ENCODE measurements at places on chromosomes 3 and 15.

- no peak for ATAC-seq
Observed at GRCh38 chr3:132254076-132254755, 63.0 kb upstream of the ACP3 start.

DNA sequence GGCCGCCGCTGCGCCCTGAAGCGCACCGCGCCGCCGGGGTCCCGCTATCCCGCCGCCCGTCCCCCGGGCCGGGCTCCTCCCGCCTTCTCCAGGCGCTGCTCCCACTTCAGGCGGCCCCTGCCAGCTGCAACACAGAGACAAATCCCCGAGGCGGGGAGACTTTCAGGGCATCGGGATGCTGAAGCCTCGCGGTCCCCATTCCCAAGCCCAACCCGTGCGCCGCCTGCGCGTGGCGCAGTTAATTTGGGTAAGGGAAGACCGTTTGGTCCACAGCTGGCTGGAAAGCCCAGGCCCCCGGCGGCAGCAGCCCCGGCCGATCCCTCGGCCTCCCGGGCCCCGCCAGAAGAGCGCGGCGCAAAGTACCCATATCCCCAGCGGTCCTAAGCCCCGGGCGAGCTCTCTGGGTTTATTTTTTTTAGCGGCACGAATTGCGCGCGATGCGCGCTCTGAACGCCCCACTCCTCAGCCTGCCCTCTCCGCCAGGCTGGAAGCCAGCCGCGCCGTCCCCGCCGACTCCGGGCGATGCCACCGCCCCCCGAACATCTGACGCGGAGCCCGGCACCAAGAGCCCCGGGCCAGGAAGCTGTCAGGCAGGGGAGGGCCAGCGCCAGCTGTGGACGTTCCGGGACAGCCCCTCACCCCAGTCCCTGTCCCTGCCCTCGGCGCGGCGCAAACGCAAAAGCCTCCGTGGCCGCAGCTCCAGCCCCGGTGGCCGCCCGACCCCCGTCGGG lies 517 bp downstream of the FBN1 start:
- ATAC-seq = peak; percentile 69

DNA sequence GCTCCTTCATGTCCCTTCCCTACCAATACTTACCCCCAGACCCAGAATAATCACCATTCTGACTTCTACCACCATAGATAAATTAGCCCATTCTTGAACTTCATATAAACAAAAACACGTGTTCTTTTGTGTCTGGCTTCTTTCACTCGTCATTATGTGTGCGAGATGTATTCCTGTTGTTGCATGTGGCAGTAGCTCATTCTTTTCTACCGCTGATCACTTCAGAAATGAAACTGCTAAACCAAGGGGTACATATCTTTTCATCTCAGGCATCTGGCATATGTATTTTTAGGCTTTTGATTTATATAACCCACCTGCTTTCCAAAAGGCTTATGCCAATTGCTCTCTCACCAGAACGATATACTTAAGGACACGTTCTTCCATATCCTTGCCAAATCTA lies 13.8 kb upstream of the SCG3 start:
- ATAC-seq = no peak

- no peak for ATAC-seq
Observed at GRCh38 chr3:69339760-69340159, 46.1 kb downstream of the FRMD4B start.

DNA sequence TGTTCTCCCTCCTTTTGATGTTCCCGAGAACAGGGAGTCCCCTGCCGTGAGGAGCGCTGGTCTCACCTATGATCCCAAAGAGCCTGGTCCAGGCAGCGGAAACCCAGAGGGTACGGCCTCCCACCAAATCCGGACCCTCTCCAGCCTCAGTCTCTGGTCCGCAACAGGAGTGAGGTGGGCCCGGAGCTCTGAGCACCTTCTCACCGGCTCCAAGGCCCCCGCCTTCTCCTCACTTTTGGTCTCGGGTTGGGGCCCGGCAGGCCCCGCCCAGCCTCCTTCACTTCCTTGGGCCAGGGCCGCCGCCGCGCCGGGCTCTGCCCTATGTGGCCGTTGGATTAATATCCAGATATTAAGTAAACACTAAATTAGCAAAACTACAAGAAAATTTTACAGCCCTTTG lies 5.7 kb upstream of the SKOR1 start:
- ATAC-seq = no peak

DNA sequence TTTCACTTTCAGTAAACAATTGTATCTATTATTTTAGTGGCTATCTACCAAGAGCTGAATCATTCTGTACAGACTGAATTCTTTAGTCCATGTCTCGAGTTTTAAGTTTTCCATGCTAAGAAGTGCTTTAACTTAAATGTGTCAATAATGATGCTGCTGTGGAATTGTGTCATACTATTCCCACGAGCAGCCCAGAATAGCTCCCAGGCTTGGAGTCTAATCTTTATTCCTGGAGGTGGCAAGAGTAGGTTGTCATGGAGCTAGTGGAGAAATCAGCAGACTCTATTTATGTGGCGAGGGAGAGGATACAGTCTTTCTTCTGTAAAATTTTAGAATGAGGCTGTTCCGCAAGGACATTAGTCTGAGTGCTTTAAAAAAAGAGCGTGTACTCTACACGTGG lies 207.2 kb downstream of the ROBO2 start:
- peak; percentile 86 for ATAC-seq

DNA sequence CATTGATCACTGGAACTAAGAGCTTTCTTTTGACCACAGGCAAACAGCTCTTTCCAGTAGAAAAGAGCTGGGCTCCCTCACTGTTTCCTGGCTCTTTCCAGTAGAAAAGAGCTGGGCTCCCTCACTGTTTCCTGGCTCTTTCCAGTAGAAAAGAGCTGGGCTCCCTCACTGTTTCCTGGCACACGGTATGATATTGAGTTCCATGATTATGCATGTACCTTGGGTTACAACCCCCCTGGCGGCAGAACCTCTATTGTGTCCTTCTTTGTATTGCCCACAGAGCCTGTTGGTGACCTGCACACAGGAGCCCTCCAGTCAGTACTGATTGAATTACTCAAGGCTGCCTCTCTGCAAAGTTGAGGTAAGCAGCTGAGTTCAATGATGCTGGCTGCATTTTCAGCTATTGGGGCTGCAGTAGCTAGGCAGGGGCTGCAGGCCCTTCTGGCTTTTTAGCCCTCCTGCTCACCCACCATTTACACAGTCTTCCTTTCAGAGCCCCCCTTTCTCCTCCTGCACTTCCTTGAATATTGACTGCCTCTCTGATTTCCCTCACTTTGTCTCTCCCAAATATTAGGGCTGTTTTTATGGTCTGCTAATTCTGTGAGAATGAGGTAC lies 10.2 kb downstream of the ACKR2 start:
- ATAC-seq = peak; percentile 72

- no peak for ATAC-seq
Observed at GRCh38 chr15:44368370-44368769, 59.1 kb upstream of the CTDSPL2 start.

DNA sequence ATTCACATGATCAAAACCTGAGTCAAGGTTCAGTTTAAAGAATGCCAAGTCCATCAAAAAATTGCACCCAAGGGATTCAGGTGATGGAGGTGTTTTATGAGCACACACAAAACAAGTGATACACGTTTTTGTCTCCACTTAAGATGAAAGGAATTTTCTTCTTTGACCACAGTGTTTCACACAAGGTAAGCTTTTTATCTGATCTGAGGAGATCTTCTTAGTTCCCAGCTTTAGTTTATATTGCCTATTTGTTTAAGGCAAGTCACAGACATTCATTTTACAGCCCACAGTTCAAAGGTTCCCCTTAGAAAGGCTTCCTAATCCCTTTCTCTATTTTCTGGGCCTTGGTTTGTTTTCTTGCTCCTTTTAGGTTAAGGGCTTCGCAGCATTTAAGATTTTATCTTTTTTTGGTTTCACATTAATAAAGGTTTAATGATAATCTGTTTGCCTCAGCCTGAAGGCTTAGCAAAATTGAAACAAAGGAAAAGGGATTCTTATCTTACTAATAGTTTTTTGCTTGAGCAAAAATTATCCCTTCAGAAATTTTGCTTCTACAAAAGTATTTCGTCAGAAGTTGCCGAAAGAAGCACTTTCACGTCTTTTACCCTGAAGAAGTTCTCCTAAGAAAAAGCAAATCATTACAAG lies 420.5 kb upstream of the NAALADL2 start:
- no peak for ATAC-seq

GRCh38 chr3:76362643-76363042 lies 577.3 kb upstream of the ZNF717 start:
- no peak for ATAC-seq

DNA sequence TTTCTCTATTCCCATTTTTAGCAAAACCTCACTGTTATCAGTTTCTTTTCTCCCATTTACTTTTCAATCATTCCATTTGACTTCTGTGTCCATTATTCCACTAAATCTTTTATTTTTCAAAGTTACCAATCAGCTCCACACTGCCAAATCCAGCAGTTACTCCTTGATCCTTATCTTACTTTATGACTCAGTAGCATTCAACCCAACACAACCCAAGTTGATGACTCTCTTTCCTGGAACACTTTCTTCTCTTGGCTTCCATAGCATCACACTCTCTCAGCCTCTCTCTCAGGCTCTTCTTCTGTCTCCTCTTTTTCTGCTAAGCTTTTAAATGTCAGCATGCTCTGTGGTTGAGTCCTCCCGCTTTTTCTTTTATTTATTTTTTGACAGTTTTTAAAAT lies 36.3 kb downstream of the RASGRP1 start:
- ATAC-seq = peak; percentile 73

DNA sequence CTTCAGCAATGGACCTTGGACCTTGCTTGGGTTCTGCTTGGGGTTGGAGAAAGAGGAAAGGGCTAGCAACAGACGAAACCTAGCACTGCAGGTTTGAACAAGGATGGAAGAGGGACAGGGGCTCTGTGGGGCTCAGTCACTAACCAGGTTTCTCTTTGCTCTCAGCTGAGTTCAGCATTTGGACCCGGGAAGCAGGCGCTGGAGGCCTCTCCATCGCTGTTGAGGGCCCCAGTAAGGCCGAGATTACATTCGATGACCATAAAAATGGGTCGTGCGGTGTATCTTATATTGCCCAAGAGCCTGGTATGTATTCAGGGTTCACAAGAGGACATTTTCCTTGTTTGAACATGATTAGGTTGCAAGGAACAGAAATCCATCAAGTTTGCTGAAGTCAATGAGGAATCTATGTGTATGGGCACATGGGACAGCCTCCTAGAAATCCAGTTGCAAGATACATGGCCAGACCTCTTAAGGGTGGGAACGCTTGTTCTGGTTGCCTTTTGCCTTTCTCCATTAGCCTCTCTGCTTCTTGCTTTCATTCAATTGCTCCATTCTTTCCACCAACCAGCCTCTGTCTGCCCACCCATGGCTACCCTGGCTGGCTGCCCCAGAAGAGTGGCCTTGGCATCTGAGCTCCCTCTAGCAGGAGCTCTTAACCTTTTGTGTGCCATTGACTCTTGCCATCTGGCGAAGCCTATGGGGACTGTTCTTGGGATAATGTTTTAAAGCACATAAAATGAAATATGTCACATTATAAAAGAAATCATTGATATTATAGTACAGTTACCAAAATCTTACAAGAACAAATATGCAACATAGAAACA lies 55.9 kb downstream of the DNASE1L3 start:
- no peak for ATAC-seq

GRCh38 chr3:71031181-71031580 lies 552.3 kb downstream of the FOXP1 start:
- ATAC-seq = no peak

DNA sequence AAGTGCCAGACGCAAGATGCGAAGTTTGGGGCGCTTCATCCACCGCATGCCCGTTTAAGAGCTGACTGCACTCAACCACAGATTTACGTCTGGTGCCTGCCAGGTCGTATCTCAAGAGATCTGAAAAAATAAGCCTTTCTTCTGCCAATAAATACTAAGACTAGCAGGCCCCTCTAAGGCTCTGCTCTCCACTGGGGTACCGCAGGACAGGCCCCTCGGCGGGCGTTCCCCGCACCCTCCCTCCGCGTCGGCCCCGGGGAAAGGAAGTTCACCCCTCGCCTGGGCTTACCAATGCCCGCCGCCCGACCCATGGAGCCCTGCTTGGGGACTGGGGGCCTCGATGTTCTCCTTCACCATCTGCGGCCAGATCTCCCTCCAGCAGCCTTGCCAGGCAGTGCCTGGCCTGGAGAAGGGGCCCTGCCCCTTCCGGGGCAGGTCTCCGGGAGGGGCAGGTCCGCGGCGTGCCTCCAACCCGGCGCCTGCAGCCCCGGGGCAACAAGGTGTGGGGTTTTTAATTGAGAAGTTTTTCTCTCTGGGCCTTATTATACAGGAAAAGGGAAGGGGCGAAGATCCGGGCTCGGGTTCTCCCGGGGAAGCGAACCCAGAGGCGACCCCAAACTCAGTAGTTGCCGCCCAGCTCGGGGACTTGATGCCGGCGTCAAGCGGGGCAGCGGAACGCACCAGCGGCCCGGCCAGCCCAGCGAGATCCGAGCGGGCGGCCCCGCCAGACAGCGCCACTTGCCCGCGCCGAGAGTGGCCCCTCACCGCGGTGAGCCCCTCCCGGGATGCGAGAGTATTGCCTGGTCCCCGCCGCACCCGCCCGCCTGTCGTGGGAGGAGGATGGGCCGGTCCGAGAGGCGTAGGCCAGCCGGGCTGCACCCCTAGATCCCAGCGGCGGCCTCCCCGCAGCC lies 735 bp downstream of the GOLGA8B start:
- peak; percentile 62 for ATAC-seq

GRCh38 chr15:85825118-85825517 lies 30.4 kb upstream of the KLHL25 start:
- ATAC-seq = no peak

DNA sequence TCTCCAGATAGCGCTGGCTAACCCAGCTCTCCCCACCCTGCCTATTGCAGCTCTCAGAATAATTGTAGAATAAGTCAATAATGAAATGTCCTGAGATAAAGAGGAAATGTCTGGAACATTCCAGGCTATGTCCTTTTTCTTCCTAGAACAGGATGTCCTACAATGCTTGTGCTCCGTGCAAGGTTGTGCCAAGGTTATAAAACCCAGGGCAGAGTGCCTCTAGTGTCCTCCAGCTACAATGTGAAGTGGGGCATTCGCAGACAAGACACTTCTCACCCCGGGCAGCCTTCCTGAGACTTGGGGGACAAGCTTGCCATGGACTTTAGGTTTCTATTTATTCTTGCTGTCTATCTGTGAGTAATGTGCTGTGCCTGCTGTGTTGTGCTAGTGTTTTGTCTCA lies 900.6 kb downstream of the TUSC7 start:
- no peak for ATAC-seq

- no peak for ATAC-seq
Observed at GRCh38 chr3:141330718-141331376, 37.5 kb upstream of the ZBTB38 start.

GRCh38 chr3:95565502-95565901 lies 1248.9 kb upstream of the EPHA6 start:
- ATAC-seq = no peak

- ATAC-seq = no peak
Observed at GRCh38 chr3:62335196-62335595, 38.2 kb downstream of the FEZF2 start.

DNA sequence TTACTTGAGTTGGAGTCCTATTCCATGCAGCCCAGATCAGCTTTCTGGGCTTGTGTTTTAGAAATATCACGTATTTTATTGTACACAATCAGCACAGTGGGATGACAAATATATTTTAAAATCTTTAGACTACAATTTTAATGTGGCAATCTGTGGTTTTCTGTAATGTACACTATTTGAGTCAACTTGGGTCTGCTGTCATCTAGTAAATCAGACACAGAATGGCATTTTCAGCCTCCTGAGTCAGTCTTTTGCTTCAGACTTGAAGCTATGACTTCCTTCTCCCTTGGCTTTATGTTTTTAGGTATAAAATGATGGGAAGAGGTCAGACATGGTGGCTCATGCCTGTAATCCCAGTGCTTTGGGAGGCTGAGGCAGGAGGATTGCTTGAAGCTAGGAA lies 232.1 kb downstream of the NECTIN3 start:
- no peak for ATAC-seq

GRCh38 chr3:171729452-171730334 lies 80.6 kb downstream of the PLD1 start:
- ATAC-seq = no peak

GRCh38 chr3:104359546-104359945 lies 1007.2 kb upstream of the ALCAM start:
- ATAC-seq = no peak
